ENCODE measurements at places on chromosomes 5 and 9. TPM values are rescaled to one million over a fixed set of nuclear protein-coding genes. Genes with fewer than 3 reads are reported as not detected.

DNA sequence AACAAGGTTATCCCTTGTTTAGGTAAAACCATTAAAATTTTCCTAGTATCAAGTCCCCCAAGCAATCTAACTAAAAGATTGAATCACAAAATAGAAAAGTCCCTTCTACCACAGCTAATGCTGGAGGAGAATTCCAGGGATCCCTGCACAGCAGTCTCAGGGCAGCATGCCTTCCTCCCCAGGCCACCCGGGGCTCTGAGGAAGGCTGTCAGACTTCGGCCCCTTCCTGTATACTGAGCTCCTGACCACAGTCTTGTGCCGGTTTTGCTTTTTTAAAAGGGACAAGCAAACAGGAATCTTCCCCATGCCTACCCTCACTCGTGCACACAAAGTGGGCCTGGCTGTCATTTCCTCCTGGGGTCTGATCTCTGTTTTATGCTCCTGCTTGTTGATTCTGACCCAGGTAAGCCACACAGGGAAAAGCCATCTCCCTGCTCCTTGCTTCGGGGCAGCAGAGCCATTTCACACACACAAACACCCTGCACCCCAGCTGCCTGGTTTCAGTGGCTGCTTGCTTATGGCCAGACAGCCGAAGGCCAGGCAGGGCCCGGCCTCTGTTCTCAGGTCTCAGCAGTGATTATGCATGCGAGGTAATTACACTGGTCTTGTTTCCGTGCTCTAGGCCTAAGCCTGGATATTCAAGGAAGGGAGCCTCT lies 211.9 kb downstream of the NXNL2 start:
- DNase-seq, result no peak

GRCh38 chr5:165130656-165131055 lies 1625.2 kb downstream of the MAT2B start:
- DNase-seq, result no peak

DNA sequence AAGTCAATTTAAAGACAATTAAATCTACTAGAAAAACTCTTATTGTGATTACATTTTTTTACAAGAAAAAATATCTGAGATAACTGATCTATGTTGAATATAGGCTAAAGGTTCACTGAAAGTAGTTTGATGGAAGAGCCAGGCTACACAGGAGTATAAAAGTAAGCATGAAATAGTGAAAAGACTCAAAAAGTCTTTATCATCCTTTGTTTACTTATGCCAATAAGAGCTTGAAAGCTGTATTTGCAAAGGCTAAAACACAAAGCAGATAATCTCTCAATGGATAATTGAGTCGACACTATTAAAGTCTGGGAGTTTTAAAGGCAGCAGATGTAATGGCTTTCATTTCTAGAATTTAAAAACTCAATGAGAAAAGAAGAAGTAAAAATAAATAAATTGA lies 42.0 kb downstream of the SSBP2 start:
- no peak for DNase-seq

GABRA1 gene
- not detected for total RNA-seq

DNA sequence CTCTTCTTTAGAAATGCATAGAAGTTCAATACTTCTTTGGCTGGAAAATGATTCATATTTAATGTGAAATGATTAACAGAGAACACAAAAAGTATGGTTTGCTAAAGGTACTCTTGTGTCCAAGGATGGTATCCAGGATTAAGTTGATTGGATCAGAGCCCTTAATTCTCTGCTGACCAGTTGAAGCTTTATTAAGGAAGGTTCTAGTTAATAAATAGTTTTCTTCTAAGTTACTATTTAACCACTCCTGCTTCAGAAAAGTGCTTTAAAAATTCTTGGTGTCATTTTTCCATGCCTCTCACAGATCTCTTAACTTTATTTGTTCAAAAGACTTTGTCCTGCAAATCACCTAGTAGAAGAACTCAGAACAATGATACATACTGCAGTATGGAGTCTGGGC lies 134.3 kb downstream of the MEF2C start:
- no peak for DNase-seq

FNBP1 gene
- total RNA-seq, result 203 TPM

PCA3 gene
- total RNA-seq, result 0.36 TPM

Data from natural killer cell (primary cell).